Urinary bladder (tissue), 4 donors: ENCODE measurements at places on chromosomes 5 and 9. TPM values are rescaled to one million over a fixed set of nuclear protein-coding genes. Genes with fewer than 3 reads are reported as not detected.

The CAPSL gene
- not detected for total RNA-seq

The SIL1 gene
- 31.5 TPM for total RNA-seq

The PCDHGA12 gene
- total RNA-seq, result 7.8 TPM

The PCDHB15 gene
- 7.8 TPM for total RNA-seq

The PCDHA3 gene
- total RNA-seq, result 0.63 TPM

The CLIC3 gene
- 3.6 TPM for total RNA-seq

GRCh38 chr5:167305591-167306213, 985.7 kb upstream of the WWC1 start:
- DNase-seq, result no peak

The AUH gene
- 34.2 TPM for total RNA-seq

The TRIM36 gene
- total RNA-seq, result 1.8 TPM

GRCh38 chr5:172064766-172065165, 58.3 kb upstream of the FBXW11 start:
- no peak for DNase-seq

DNA sequence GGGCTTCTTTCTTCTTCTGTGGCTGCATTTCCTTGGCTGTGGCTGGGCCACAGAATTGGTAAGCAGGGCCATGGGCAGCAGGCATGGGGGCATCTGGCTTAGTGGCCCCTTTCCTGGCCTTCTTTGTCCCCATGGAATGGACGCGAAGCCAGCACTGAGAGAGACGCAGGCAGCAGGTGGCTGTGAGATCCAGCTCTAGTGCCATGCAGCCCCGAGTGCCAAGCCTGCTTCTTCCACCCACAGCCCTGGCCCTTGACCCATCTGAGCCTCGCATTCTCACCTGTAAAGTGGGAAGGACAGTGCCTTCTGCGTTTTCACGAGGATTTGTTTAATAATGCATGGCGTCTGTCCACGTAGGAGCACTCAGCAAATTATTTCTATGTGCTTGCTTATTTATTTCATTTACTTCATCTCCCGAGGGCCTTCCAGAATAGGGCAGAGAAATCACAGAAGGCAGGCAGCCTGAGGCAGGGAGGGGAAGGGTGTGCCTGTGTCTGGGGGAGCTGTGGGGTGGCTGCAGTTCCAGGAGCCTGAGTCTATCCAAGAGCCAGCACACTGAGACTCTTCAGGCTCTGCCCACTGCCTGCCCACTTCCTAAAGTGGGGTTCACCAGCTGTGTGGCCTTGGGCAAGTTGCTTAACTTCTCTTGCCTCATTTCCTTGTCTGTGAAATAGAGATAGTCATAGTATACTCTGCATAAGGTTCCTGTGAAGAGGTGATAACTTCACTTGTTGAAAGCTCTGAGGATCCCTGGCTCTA, 55.2 kb downstream of the NTNG2 start:
- no peak for DNase-seq

DNA sequence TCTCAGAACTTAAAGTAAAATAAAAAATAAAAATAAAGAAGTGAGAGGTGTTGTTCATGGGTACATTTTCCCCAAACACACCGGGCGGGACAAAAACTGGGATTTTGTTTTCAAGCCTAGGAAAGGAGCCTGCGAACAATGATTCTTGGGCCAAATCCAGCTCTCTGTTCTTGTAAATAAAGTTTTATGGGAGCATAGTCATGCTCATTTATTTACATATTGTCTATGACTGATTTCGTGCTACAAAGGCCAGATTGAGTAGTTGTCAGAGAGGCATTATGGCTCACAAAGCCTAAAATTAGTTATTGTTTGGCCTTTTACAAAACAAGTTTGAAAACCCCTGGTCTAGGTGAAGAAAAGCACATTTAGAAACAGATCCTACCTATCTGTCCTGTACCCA, 821.0 kb upstream of the GRAMD2B start:
- no peak for DNase-seq

DNA sequence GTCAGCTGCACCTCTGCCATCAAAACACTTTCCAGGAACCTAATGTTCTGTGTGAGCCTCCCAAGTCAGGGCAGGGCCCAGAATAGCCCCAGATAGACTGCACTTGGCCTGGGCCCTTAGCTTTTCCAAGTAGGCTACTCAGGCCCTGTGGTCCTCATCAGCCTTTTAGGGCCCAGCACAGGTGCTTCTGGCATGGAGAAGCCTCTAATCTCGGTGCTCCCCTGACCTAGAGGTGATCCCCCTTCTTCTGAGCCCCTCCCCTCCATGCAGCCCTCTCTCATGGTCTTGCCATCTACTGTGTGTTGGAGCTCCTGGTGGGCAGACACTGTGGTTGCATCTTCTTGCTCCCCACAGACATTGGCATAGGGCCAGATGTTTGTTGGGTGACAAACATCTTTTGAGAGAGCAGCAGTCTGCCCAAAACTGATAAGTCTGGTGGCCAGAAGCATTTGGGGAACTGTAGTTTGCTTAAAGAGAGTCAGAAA, 28.1 kb downstream of the FRMPD1 start:
- DNase-seq, result no peak

- DNase-seq, result no peak
Measured at GRCh38 chr5:122149321-122150090, 20.2 kb downstream of the ZNF474 start.

The ADGRD2 gene
- total RNA-seq, result not detected

The TAF11L10 gene
- not detected for total RNA-seq

DNA sequence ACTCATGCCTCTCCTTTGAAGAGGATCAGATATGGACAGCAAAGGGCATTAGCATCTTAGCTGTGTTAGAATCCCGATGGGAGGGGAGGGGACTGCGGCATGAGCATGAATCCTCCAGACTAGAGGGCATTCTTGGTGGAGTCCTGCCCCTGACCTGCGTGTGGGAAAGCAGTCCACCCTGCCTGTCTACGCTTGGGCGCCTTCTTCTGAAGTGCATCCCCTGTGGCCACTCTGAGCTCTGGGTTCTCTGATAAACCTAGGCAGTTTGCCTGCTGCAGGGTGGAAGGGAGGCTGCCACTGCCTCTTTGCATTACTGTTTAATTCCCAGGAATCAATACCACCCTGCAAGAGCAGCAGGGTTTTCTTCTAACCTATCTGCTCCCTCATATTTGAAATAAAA, 169.3 kb downstream of the INSYN2B start:
- no peak for DNase-seq

DNA sequence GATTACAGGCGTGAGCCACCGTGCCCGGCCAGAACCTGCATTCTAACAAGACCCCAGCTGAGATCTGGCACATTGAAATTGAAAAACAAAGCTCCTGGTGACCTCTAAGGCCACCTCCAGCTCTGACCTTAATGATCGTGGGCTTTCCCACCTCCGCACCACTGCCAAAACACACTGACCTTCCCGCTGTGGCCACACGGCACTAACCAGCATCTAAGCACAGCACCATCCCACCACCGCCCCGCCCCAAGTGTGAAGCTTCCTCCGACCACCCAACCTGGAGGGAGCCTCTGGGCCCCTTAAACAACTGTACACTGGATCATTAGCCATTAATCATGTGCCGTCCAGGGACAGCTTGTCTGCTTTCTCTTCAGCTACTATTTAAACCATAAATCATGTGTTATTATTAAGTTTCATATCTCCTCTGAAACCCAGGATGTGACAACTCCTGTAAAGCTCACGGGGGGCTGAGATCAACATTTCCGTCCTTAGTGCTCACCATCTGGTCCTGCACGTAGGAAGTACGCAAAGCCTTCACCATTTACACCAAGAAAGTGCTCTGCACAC, 80.6 kb downstream of the COL23A1 start:
- no peak for DNase-seq
